NCI-H446 (cell line): ENCODE measurements at places on chromosomes 5 and 9.
A peak's percentile ranks its signal among the peaks of the same experiment; 100 is the strongest.

DNA sequence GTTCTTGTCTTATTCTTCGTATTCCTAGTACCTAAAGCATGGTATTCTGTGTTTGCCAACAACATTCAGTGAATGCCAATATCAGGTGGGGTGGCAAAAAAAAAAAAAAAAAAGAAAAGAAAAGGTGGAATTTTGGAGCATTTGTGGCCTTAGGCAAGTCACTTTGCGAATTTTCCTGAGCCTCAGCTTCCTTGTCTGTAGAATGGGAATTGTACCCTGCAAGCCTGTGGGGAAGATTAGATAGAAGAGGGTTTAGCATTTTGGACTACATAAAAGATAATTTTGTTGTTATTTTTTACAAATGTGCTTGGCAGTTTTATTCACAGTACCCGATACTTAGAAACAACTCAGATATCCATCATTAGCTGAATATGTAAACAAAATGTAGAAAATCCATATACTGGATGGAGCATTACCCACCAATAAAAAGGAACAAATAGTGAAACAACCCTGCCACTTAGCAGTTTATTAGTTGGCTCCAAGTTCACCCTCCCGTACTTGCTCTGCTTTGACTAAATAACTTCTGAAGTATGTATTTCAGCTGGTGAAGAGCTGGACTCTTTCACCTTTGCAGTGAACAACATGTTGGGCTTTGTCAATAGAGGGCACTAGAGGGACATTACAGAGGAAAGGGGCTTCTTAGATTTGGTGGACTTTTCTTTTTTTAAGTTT lies 13.6 kb downstream of the UBE2D2 start:
- peak; percentile 36 for DNase-seq

GRCh38 chr9:82895822-82896110 lies 167.2 kb downstream of the RASEF start:
- no peak for DNase-seq

DNA sequence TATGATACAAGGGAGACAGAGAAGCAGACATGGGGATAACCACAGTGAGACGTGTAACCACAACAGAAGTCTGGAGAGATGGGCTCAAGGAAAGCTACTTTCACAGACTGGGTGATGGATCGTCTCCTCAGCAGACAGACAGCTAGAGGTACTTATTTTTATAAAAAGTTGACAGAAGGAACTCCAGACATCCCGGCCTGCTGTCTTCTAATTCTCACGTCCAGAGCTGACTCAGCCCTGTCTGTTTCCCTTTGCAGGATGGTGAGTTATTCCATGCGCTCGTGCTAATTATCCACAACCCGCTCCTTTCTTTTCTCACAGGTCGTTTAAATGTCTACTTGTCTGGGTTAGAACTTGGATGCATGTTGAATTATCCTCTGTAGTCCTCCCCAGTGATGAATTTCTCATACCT lies 304.5 kb downstream of the CWC27 start:
- DNase-seq = no peak

- no peak for DNase-seq
Measured at GRCh38 chr9:36486329-36486932, 86.3 kb upstream of the MELK start.

GRCh38 chr5:33370466-33370859 lies 70.3 kb upstream of the TARS1 start:
- no peak for DNase-seq

GRCh38 chr9:133429641-133430161 lies 7.5 kb downstream of the ADAMTS13 start:
- DNase-seq = no peak

DNA sequence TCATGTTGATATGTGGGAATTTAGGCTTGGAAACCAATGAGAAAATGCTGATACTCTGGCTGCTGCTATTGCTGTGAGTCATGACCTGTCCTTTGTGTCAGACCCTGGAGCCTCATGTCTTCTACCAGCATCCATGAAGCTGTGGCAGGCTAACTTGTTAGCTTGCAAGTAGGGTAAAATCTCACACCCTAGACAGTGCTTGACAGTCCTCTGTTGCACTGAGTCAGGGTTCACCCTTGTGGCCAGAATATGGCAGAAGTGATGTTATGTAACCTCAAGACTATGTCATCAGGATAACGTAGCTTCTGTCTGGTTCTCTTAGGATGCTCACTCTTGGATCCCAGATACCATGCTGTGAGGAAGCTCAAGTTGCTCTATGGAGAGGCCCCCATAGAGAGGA lies 110.8 kb downstream of the LHX2 start:
- DNase-seq = no peak

GRCh38 chr5:112951124-112951702 lies 25.4 kb upstream of the DCP2 start:
- no peak for DNase-seq

DNA sequence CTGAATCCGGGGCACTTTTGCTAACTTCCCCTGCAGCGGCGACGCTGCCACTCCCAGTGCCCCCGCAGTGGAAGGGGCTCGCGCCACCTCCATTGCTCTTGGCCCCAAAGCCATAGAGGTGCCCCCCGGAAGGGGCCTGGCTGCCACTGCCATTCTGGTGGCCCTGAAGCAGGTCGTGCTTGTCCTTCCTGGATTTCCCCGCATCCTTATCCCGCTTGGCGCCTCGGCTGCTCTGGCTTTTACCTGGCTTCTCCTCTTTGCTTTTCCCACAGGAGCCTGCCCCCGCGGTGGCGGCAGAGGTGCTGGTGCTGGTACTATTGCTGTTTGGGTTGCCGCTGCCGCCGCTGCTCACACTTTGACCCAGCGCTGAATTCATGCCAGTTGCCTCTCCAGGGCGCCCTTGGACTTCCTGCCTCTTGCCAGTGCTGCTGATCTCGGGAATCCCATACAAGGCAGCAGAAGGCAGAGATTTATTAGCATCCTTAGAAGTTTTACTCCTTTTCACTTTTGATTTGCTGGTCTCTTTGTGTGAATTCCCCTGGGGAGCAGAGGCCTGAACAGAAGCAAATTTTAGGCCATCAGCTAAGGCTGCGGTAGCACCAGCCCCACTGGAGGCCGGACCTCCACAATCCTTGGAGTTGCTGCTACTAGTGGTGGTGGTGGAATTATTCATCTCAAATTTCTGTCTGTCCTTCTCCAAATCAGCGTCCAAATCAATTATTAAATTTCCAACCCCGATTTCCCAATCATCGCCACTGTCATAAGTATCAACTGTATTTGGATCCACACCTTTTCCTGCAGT lies 2.1 kb downstream of the ZNF608 start:
- no peak for DNase-seq

GRCh38 chr5:76714751-76715485 lies 1.0 kb upstream of the F2R start:
- DNase-seq = no peak

DNA sequence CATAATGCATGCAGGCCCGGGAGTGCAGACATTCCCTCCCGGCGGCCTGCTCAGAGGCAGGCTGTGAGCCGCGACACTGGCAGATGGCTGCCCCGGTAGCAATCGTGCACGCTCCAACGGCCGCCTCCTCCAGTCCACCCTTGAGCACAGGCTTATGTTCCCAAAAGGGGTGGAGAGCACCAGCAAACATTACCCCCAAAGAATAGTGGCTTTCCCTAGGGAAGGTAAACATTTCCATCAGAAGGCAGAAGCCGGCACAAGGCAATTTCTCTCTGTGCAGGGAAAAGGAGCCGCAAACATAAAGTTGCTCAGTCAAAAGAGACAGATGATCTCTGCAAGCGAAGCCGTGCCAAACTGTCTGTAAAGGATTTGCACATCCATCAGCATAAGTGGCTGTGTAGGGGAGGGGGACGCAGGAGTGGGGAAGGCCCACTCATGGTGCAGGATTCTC lies 92.5 kb downstream of the SIL1 start:
- DNase-seq = peak; percentile 90

GRCh38 chr9:106502930-106503329 lies 360.0 kb upstream of the ZNF462 start:
- DNase-seq = no peak

- DNase-seq = no peak
Measured at GRCh38 chr5:153399595-153399994, 90.9 kb upstream of the GRIA1 start.

GRCh38 chr5:150665044-150665443 lies 4.0 kb downstream of the MYOZ3 start:
- no peak for DNase-seq

DNA sequence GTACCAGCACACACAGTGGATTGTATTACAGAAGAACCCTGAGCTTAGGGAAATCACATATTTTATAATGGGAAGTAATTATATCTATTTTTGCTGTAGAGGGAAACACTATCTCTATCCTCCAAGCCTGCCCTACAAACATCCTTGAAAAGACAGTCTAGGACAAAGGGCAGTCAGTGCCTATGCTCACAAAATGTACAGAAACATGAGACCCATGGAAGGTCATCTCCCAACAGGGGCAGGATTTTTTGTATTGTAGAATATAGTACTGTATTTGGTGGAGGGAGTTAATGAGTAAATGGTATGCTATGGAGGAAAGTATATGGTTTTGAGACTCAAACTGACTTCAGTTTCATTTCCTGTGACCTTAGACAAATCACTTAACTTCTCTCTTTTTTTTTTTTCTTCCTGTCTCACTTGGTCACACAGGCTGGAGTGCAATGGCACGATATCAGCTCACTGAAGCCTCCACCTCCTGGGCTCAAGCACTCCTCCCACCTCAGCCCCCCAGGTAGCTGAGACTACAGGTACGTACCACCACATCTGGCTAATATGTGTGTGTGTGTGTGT lies 5.8 kb upstream of the RAB14 start:
- DNase-seq = no peak

DNA sequence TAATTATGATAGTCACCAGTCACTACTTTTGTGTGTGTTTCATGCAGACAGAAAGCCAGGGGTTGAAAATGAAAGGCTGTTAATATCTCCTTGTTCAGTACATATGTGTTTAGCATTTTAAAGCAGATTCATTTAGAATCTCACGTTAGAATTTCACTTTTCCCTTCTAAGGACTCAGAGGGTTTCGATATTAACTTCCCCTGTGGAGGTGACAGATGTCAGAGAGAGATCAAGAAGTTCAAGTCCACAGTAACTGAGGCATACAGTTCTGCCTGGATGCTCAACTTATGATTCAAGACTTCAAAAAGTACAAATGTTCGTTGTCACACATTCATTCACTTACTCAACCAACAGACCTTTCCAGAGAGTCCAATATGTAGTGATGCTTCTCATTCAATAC lies 251.1 kb downstream of the EBF1 start:
- DNase-seq = no peak

- DNase-seq = no peak
Measured at GRCh38 chr5:174567506-174568141, 156.8 kb upstream of the MSX2 start.

DNA sequence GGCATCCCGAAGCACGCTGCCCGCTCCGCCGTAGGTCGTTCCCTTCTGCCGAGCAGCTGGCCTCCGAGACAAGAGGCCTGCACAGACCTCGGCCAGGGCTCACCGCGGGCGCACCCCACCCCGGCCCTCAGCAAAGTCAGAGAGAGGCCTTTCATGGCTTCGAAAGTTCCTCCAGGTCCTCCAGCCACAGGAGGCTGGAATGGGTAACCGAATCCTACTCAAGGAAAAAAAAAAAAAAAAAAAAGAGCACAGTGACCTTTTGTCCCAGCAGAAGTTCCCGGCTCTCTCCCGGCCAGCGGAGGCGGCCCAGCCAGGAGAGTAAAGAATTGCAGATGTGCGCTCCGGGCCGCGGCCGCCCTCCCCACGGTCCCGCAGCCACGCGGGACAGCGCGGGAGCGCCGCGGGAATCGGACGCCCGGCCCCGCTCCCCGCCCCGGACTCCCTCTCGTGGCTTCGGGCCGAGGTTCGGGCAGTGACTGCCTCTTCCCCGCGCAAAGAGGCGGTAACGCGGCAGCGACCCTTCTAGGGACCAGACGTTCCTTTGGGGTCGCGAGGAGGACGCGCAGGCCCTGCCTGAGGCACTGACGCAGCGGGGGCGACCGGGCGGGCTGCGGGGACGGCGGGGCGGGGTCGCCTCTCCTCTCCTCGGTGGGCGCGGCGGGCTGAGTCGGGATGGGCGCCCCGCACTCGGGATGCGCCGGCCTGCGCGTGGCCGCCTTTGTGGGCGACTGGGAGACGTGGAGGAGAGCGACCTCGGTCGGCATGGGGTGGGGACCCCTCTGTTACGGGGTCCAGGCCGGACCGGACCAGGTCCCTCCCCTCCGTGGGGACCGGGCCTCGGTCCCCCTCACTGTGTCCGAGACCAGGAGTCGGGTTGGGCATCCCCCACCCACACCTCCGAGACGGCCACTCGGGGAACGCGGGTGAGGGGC lies 754 bp downstream of the GFPT2 start:
- DNase-seq = no peak

GRCh38 chr9:69456201-69456600 lies 131.2 kb downstream of the ENTREP1 start:
- no peak for DNase-seq

DNA sequence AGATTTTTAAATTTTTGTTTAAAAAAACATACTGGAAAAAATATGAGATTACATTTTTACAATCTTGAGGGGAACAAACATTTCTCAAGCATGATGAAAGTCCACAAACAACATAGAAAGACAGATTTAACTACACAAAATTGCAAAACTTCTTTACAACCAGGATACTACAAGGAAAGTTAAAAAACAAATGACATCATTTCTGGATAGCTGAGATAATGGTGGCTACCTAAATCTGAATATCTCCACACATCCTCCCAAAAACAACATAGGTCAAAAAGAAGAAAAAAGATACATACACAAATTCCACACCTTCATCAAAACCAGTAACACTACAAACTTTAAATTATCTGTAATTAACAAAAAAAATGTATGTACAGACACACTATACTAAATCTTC lies 120.8 kb upstream of the TNPO1 start:
- no peak for DNase-seq

- no peak for DNase-seq
Measured at GRCh38 chr5:145938776-145939539, 2.6 kb downstream of the SH3RF2 start.

GRCh38 chr5:15338546-15338945 lies 161.4 kb upstream of the FBXL7 start:
- DNase-seq = no peak

DNA sequence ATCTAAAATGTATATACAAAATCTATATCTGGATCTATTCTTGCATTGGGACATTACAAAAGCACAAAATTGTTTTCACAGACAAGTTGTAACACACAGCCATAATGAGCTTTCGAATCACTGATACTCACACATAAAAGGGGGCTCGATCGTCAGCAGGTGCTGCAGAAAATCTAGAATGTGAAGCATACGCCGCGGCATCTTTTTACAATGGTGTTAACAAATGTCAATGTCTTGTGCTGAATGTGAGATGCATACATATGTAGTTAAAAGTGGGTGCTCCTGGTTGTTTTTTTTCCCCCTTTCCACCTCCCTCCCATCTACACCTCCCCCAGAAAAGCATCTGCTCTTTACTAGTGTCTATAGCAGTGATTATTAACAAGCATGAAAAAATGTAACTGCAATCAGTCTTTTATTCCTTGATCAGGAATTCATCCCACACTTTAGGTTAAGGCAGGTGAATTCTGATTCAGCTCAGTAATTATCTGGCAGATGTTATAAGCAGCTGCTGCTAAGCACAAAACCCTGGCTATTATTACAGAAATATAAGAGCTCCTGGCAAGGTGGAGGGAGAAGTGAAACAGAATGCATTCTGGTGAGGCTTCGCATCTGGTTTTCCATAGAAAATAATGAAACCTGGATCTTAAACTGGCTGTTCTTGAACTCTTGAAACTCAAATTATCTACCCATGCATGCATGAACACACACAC lies 114.1 kb downstream of the MPDZ start:
- no peak for DNase-seq

GRCh38 chr9:127426756-127427155 lies 2.6 kb downstream of the ZNF79 start:
- no peak for DNase-seq

- DNase-seq = no peak
Measured at GRCh38 chr9:32873553-32873952, 90.2 kb downstream of the TMEM215 start.

GRCh38 chr5:160029540-160030139 lies 20.7 kb downstream of the TTC1 start:
- DNase-seq = no peak
